ENCODE measurements at places on chromosomes 1 and 21. TPM values are rescaled to one million over a fixed set of nuclear protein-coding genes. Genes with fewer than 3 reads are reported as not detected.

- no peak for DNase-seq
Measured at GRCh38 chr1:161074676-161075368, 5.1 kb upstream of the ARHGAP30 start.

DNA sequence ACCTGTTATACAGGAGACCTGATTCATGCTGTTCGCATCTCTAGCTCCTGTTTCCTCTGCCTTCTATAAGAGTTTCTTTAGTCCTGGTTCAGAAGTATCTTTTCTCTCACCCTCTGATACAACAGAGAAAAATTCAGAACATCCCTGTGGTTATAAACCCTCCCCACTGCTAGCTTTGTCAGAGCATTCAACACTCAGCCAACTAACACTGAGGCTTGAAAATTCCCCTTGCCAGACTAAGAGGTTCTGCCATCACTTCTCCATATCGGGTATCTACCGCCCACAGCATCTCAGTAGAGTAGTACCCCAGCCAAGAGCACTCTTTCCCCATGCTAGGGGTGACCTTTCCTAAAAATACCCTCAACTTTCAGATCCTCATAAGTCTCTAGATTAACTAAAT lies 19.6 kb upstream of the PIK3R3 start:
- DNase-seq: no peak

GRCh38 chr21:44697811-44698734 lies 1.1 kb downstream of the KRTAP10-12 start:
- no peak for DNase-seq

DNA sequence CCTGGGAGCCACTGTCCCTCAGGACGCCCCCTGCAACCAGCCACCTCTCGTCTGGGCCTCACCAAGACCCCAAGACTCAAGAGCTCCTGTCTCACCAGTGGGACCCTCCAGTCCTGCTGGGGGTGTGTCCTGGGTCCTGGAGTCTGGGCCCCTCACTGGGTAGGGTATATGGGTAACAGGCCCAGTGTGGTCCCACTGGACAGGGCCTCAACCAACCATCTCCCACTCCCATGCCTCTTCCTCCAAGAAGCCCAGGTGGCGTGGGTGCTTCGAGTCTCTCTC lies 725 bp upstream of the VWA1 start:
- no peak for DNase-seq

- DNase-seq: no peak
Measured at GRCh38 chr1:29521811-29522580, 285.7 kb downstream of the PTPRU start.

GRCh38 chr21:29168891-29169315 lies 38.5 kb downstream of the MAP3K7CL start:
- no peak for DNase-seq

DNA sequence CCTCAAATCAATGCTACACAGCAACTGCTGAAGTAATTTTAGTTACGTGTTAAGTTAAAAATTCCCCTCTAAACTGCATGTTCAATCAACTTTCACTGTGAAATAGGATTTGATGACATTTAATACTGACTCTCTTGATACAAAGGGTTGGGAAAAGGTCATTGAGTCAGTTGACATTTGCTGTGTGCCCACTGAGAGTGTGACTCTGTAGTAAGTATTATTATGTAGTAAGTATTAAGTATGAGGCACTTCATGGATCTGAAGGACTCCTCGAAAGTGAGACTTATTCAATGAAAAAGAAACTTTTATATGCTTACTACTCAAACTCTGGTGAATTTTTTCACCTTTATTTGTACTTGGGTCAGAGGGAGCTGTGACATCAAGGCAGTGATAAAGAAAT lies 83.1 kb upstream of the S1PR1 start:
- DNase-seq: no peak

DNA sequence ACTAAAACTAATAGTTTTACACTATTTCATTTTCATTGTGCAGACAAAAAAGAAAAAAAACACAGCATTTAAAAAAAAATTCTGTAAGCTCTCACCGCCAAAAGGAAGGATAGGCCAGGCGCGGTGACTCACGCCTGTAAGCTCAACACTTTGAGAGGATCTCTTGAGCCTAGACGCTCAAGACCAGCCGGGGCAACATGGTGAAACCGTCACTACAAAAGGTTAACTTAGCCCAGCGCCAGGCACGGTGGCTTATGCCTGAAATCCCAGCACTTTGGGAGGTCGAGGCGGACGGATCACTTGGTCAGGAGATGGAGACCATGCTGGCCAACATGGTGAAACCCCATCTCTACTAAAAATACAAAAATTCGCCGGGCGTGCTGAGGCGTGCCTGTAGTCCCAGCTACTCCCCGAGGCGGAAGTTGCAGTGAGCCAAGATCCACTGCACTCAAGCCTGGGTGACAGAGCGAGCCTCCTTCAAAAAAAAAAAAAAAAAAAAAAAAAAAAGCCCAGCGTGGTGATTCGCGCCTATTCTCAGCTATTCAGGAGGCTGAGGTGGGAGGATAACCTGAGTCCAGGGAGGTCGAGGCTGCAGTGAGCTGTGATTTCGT lies 14.3 kb upstream of the SPEN start:
- peak; percentile 42 for DNase-seq

MPZ gene
- total RNA-seq: 2.1 TPM

All from pancreas (tissue), 10 donors.